T1000 (cell line): ENCODE measurements at places on chromosomes 11 and 22.

- DNase-seq = no peak
Observed at GRCh38 chr11:98772893-98773292, 247.9 kb upstream of the CNTN5 start.

GRCh38 chr11:132878111-132878510, 654.2 kb downstream of the OPCML start:
- DNase-seq = no peak

DNA sequence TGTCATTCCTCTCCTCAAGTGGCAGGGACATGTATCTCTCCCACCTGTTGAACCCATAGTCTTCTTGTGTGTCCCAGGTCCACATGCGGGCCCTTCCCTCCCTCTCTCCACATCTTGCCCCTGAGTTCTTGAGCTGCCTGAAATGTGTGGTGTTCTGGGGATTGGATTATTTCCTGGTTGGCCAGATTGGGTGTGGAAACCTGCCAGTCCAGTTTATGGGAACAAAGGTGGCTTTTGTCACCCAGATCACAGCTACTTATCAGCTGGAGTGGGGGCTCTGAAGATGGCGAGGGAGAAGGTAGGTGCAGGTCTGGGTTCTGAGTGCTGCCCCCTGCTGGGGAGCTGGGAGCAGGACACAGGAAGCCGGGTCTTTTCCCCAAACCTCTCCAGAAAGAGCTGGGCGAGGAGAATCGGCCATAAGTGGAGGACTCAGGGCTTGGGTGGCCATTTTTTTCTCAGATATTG, 14.2 kb downstream of the DTX4 start:
- DNase-seq = no peak

DNA sequence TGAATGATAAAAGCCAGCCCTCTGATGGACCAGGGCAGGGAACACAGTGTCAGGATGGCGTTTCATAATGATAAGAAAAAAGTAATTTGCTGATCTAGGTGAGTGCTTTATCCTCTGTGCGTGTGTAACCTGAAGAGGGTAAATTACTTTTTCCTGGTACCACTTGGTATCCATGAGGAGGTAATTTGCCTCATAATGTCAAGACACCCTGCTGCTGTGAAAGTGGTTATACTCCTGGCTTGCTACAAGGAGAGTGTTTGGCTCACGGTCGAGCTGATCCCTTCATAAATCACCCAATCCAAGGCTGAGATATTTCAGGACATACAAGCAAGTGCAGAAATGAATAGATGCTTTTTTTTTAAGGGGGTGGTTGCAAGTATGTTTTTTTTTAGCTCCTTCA, 207.2 kb upstream of the PGR start:
- DNase-seq = no peak

- no peak for DNase-seq
Observed at GRCh38 chr11:17601256-17601671, 54.2 kb downstream of the OTOG start.

DNA sequence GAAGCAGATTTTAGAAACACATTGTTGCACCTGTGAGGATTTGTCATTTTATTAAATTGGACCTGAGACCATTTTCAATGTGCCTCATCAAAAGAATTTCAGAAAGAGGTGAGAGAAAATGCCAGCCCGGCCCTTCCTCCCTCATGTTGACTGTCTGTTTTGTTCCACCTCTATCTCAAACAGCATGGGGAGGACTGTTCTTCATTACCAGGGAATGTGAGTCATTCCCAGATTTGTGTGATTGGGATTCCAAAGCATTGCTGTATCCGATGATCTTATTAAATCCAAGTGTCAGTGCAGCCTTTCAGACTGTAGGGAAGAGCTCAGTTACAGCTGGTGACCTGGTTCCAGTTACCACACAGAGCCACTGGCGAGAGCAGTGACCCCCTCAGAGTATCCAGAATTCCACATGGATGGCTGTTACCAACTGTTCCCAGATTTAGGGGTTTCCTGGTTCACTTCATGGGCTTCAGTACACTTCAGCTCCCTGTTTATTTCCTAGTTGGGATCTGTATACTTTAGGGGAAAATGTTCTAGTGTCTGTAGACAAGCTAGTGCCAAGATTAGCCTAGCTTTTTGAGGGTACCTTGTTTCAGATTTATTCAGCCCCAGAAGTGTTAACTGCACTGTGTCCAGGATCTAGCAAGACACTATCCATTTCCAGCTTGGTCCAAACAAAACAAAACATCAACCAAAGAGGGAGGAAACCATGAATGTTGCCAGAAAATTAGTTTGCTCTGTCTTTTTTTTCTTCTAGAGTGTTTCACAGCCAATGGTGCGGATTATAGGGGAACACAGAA, 20.9 kb downstream of the KREMEN1 start:
- no peak for DNase-seq

DNA sequence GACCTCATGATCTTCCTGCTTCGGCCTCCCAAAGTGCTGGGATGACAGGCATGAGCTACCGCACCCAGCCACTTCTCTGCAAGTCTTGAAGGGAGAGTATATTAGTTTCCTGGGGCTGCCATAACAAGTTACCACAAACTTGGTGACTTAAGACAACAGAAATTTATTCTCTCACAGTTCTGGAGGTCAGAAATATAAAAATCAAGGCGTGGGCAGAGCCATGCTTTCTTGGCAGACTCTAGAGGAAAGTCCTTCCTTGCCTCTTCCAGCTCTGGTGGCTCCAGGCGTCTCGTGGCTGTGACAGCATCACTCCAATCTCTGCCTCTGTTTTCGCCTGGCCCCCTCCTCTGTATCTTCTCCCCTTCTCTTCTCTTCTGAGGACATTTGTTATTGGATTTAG, 110.2 kb upstream of the NAV2 start:
- no peak for DNase-seq
